ENCODE measurements at places on chromosomes 5 and 9.

- DNase-seq, result no peak
Measured at GRCh38 chr5:37710965-37711364, 128.9 kb downstream of the GDNF start.

- DNase-seq, result peak; percentile 25
Measured at GRCh38 chr9:88660611-88661010, 125.6 kb downstream of the NXNL2 start.

DNA sequence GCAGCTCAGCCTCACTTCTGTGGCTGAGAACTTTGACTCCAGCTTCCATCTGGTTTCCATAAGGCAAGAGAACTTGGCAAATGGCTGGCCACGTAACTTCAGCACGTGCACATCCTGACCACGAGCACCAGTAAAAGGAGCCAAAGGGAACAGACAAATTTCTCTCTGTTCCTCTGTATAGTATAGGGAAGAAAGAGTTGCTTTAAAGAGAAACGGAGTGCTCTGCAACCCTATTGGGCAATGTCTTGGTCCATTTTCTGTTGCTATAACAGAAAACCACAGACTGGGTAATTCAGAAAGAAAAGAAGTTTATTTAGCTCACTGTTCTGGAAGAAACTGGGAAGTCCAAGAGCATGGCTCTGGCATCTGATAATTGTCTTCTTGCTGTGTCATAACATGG lies 558.7 kb downstream of the ACTL7B start:
- no peak for DNase-seq

DNA sequence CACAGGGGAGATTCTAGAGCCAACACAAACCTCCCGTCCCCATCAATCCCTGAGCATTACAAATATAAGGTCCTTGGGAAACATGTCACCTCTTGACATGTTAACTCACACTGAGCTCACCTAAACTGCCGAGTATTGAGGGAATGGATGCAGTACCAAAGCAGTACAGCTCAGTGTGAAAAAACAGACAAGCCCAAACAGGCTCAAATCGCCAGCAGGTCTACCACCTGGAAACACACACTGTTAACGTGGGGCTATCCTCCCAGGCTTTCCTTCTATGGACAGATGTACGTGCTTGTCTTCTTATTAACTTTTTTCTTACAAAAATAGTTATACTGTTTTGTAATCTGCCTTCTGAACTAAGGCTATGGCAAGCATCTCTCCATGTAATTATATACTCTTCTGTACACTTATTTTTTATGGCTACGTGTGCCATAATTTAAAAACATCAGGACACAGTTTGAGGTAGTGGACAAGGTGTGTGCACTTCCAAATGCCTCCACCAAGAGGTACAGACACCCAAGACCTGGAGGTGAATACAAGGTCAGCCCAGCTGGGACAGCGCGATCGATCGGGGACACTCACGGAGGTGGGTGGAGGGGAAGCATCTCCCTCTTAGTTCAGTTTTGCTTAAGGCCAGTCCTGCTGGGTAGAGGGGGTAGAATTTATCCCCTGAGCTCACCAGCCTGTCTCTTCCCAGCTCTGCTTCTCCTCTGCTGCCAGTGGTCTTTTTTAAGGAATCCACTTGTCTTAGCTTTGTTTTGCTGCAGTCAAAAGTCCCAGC lies 76.5 kb downstream of the DAP start:
- no peak for DNase-seq

DNA sequence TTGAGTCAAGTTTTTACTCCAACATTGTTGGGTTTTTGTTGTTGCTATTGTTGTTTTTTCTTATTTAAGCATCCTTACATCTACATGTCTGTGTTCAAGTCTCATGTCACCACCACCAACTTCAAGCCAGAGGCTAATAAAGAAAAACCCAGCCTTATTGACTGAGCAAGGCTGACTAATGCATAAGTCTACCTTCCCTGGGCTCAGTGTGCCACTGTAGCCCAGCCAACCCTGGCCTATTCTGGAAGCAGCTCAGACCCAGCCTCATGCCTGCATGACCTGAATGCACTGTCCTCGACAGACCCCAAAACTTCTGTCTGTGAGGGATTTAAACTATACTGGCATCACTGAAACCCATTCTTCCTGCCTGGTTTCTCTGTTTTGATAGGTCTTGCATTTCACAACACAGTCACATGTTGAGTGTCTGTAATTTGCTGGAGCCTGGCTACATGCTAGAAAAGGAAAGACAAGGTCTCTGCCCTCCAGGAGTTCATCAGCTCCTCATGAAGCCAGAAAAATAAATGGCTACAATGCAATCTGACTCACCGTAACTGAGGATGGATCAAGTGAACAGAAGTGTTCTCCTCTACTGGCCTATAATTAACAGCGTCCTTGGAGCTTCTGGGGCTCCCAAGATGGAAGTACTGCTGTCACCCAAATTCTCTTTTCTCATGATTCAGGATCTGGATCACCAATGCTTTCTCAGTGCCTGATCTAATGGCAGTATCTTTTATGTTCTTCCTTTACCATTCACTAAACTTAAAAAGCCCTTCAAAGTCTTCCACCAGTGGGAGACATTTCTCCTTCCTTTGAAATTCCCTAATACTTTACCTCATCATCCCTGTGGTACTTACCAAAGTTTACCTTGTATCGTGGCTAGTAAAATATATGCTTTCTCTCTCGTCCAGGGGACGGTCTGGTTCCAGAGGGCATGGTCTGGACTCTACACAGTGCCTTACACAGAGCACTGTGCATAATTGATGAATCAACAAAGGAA lies 103.9 kb upstream of the IFNE start:
- no peak for DNase-seq

DNA sequence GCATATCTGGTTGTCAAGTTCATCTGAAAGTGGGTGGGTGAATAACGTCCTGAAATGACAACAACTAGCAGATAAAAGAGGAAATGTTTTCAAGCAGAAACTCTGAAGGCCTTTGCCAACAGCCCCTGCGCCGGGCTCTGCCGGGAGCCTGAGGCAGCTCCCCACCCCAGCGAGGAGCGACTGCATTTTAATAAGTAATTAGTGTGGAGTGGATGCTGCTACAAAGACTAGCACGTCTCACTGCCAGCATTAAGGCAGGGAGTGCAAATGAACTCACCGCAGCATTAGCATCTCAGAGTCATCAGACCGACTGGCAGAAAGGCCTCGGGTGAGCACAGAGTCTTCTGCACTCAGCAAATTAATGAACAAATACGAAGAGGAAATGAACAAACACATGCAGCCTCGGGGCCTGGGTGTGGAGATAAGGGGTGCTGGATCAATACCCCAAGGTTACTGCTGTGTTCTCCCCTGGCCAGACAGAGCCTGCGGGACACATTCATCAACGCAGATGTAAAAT lies 63.8 kb downstream of the VAV2 start:
- no peak for DNase-seq

All from LNCaP clone FGC (cell line).